ENCODE measurements at places on chromosomes 2 and 18.
A peak's percentile ranks its signal among the peaks of the same experiment; 100 is the strongest.

DNA sequence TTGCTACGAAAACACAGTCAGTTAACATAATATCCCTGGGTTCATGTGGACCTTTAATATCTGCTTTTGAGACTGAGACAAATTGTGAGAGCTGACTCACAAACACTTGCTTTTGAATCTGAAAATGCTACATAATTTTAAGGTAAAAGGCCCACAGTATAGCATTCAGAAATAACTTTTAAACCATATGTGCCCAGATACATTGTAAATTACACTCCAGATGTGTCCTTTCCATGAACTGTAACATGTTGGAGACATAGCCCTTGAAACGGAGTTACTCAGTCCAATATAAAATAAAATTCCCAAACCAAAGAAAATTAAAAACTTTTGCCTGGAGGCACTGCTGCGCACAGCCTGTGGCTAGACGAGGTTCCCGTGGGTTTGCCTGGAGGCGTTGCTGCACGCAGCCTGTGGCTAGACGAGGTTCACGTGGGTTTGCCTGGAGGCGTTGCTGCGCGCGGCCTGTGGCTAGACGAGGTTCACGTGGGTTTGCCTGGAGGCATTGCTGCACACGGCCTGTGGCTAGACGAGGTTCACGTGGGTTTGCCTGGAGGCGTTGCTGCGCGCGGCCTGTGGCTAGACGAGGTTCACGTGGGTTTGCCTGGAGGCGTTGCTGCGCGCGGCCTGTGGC is 131.9 kb upstream of the ALKAL2 start:
- no peak for DNase-seq

DNA sequence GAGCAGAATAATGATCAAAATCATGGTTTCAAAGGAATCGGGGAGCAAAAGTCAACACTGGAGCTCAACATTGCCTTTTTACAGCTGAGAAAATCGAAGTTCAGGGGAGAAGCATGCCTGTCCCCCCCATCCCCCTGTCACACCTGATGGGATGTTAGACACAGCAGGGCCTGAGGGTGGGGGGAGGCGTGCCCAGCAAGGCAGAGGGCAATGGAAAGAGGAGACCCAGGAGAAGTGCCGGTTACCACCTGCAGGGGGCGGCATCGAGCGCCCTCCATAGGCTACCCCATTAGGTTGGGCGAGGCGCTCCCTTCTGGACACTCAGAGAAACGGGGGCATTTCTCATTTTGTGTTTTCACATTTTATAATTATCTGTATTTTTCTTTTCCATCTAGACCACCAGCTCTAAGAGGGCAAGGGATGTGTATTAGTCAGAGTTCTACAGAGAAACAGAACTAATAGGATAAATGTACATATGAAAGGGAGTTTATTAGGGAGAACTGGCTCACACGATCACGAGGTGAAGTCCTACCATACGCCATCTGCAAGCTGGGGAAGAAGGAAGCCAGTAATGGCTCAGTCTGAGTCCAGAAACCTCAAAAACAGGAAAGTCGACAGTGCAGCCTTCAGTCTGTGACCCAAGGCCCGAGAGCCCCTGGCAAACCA is 271.3 kb downstream of the LRATD1 start:
- peak; percentile 76 for DNase-seq

- no peak for DNase-seq
Observed at GRCh38 chr2:196066291-196067087, 2.1 kb downstream of the DNAH7 start.

- DNase-seq, result no peak
Observed at GRCh38 chr2:205510345-205510744, 172.0 kb upstream of the NRP2 start.

DNA sequence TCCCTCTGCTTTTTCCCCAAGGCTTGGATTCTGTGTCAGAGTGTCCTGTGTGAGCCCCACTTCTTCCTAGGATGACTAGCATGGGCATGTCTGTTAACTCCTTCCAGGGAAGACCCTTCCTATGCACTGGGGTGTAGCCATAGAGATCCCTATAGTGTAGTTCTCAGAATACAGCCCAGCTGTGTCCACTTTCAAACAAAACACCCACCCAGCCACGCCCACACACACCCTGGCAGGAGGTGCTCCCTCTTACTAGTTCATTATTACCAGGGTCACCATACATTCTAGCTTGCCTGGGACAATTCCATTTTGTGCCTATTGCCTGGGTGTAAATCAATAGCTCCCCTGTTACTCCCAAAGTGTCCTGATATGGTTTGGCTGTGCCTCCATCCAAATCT is 195.6 kb downstream of the MYCN start:
- DNase-seq, result no peak

DNA sequence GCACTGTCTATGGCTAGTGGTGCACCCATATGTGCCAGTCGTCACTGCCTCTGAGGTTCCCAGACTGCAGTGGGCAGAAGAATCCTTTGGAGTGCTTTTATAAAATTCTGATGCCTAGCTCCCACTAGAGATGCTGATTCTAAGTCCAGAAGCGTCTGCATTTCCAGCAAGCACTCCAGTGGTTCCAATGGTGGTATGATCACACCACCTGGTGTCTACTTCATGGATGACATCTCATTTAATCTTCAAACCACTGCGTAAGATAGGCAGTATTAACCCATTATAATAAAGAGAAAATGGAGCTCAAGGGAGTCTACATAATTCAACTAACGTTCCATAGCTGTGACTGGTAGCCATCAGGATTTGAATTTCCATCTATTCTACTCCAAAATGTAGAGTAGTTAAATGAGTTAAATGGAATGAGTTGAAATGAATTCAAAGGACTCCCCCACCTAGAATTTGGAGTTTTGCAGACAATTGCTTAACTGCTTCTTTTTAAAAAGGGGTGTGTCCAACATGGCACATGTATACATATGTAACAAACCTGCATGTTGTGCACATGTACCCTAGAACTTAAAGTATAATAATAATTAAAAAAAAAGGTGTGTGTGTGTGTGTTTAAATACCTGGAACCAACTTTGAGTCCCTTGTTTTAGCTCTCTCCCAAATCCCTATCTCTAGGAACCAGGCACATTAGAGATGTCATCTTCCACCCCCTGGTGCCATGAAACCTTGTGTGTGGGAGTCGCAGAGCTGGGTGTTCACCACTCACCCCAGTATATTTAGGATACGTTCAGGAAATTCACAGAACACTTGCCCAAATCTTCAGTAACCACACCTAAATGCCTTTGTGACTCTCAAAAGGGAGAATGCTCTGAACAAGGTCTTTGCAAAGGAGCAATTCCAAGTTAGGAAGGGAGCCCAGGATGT is 14.1 kb downstream of the LAMA3 start:
- peak; percentile 35 for DNase-seq

DNA sequence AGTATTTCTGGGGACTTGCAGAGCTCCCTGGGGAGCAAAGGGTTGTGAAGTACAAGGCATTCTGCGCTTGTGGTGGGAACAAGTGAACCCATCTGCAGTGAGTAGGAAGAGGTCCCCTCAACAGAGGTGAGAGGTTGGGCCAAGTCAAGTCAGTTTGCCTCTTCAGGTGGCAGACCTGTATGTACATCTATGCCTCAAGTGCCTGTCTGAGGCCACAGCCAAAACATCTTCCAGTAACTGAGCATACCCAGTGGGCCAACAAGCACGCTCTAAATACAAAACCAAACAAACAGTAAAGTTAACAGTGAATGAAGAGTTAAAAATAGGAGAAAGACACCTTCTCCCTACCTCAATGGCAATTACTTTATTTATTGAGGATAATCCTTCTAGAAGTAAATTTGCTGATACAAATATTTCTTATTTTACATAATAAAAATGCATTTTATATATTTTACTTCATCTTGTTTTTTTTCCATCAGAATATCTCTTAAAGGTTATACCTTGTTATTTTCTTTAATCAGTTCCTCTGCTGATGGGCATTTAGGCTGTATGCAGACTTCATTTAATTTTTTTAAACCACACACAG is 2.5 kb downstream of the GYPC start:
- no peak for DNase-seq

DNA sequence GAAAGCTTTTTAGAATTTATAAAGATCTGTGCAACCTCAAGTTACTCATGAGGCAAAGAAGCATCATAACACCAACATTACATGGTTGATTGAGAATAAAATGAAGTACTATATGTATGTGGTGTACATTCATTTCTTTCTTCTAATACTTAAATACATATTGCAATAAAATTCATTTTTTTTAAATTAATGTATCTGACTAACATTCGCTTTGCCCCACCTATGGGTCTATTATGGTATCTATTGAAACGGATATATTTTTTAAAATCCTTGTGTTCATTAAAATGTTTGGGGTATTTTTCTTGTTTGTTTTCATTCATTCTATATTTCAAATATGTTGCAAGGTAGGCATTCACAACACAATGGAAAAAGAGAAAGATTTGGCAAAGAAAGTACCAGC is 237.5 kb downstream of the DSEL start:
- no peak for DNase-seq

DNA sequence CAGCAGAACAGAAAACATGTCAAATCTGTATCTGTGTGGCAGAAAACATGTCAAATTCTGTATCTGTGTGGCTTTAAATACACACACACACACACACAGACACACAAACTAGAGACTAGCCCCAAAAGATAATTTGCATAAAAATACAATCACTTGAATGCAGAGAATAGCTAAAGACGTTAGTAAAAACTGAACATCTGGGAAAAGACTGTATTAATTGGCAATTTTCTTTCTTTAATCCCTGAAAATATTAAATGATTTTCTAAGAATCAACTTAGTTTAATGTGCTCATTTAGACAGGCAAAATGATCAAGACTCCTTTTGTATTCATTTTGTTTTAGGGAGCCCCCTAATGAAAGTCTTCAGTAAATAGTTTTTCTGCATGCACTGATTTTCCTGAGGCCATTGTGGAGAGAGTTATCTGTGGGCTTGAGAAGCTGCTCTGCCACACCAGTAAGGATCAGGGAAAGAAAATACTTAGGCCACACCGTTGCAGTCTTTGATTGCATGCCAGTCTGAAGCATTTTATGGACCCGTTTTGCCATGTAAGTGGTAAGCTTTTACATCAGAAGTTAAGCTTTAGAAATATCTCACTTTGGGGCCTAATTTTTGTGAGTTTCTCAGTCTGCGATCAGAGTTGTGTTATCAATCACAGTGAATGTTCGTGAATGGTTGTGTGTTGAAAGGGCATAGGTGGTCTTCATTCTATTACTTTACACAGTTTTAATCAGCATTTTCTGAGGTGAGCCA is 2.2 kb downstream of the SPATS2L start:
- DNase-seq, result no peak

GRCh38 chr2:224883172-224883516 is 159.1 kb downstream of the DOCK10 start:
- DNase-seq, result no peak

GRCh38 chr2:73889206-73889605 is 3.6 kb upstream of the ACTG2 start:
- DNase-seq, result no peak

- peak; percentile 63 for DNase-seq
Observed at GRCh38 chr18:66833646-66834045, 229.8 kb upstream of the CDH19 start.

DNA sequence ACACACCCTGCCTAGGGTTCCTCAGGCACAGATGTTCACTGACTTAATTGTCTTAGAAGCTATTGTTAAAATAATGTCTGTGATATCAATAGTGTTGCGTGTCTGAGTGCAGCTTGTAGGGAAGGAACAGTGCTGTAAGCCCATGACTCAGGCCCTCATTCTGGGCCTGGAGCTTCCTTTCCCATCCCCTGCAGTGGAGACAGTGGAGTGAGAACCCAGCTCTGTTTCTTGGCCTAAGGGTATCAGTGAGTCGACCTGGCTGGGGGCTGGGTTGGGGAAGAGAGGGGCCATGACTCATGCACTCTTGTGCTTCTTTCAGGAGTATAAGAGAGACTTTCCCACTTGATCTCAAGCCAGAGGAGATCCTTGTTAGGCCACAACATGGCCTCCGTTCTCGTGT is 106.8 kb downstream of the HRH4 start:
- DNase-seq, result no peak

GRCh38 chr2:106054880-106055655 is 139.0 kb downstream of the UXS1 start:
- no peak for DNase-seq

GRCh38 chr2:15835991-15836688 is 104.2 kb upstream of the MYCN start:
- no peak for DNase-seq

- DNase-seq, result no peak
Observed at GRCh38 chr2:112728029-112728362, 7.2 kb downstream of the NT5DC4 start.

- peak; percentile 95 for DNase-seq
Observed at GRCh38 chr2:42169100-42169873, at the start of gene EML4. EML4 (plus strand) TSS chr2:42169353; CDS start chr2:42169612, 259 bp downstream.

DNA sequence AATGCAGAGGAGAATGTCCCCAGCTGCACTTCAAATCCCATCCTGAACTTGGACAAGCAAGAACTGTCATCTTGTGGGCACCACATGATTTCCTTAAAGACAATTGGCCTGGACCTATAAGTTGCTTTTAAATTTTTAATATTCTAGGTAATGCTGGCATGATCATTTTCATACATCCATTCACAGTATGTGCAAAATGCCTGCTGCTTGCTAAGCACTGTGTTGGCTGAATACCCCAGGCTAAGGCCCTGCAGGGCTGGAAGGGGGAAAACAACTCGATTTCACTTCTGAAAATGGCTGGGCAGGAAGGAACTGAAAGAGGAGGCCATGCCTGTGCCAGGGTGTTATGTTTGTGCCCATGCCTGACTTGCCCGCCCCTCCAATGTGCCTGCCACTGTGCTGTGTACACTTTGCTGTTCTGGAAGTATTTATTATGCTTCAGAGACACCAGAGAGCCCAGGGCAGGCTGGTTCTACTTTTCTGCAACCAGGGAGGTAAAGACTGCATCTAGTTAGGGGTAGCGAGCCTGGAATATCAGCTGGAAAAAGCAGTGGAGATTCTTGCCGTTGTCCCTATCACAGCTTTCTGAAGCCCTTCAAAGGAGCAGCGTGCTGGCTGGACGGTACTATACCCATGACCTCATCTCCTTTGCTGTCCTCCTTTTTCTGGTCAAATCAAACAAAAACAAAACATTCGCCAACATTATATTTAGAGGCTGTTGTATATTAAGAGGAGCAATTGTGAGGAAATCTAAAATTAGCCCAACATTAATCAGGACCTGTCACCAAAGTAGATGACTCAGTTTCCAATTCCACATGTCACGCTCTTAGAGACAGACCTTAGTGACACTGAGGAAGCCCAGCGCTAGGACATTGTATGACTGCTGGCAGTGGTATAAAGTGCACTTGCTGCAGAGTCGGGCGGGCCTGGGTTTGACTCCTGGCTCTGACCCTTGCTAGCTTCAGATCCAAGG is 158.1 kb downstream of the DDX1 start:
- no peak for DNase-seq

GRCh38 chr2:136008205-136008865 is 22.9 kb upstream of the DARS1 start:
- DNase-seq, result no peak

- DNase-seq, result no peak
Observed at GRCh38 chr18:13252686-13253410, 34.3 kb downstream of the LDLRAD4 start.
